ENCODE measurements at places on chromosomes 7 and 10.
A peak's percentile ranks its signal among the peaks of the same experiment; 100 is the strongest.

- DNase-seq = no peak
Observed at GRCh38 chr7:128918016-128918665, 7.6 kb upstream of the KCP start.

DNA sequence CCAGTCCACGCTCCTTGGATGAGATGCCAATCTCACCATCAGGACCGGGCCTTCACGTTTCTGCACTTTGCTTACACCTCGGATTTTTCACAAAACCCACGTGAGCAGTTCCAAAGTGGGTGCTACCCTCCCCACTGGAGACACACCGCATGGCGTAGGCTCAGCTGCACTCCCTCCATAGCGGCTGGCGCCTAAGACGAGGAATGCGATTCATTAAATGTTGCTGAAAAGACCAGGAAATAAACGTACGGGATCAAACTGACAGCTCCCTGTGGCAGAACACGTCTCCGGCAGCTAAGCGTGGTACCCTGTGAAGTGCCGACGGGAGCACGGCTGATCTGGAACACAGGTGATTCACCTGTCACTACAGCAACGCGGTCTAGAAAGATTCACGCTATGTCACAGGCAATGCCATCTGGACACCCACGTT, 209.0 kb downstream of the DIP2C start:
- no peak for DNase-seq

GRCh38 chr7:27739301-27739908, 557 bp upstream of the TAX1BP1 start:
- DNase-seq = no peak

- DNase-seq = no peak
Observed at GRCh38 chr10:77104459-77104980, 533.1 kb downstream of the KCNMA1 start.

DNA sequence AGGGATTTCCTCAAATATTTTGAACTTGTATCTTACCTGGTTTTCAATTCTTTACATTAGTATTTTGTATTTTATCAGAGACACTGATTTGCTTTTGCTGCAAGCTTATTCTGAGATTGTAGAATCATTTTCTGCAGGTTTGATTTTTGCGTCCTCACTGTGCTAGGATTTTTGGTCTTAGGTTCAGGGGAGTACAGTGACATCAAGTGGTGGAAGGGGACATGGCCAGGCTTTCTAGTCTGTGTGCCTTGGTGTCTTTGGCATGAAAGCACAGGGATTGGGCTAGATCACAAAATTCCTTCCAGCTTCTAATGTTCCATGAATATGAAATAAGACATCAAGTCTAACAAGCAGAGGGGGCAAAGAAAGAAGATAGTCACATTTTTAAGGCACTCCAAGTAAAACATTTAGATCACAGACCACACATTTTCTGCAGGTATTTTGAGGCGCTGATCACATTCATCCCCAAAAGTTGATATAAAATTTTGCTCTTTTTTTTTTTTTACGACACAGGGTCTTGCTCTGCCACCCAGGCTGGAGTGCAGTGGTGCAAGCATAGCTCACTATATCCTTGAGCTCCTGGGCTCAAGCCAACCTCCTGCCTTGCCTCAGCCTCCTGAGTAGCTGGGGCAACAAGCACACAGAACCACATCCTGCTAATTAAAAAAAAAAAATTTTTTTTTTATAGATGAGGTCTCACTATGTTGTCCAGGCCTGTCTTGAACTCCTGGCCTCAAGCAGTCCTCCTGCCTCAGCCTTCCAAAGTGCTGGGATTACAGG, 124.4 kb downstream of the PON1 start:
- no peak for DNase-seq

DNA sequence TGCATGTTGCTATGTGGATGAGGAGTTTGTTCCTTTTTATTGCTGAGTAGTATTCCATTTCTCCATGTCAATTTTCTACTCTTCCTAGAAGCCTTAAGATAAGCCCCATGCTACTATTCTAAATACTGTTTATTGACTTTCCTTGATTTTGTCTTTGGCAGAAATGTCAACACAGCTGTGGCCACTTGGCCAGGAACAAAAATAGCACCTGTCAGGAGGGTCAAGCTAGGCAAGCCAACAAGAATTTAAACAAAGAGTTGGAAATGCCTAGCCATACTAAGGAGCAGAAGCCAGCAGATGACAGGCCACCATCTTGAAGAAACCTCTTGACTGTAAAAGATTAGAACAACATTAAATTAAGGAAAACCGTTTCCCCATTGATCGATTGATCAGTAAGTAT, 34.7 kb downstream of the JAZF1 start:
- no peak for DNase-seq

GRCh38 chr7:54788664-54789063, 29.7 kb upstream of the SEC61G start:
- peak; percentile 58 for DNase-seq

- DNase-seq = no peak
Observed at GRCh38 chr10:16907687-16908086, 90.5 kb upstream of the RSU1 start.

DNA sequence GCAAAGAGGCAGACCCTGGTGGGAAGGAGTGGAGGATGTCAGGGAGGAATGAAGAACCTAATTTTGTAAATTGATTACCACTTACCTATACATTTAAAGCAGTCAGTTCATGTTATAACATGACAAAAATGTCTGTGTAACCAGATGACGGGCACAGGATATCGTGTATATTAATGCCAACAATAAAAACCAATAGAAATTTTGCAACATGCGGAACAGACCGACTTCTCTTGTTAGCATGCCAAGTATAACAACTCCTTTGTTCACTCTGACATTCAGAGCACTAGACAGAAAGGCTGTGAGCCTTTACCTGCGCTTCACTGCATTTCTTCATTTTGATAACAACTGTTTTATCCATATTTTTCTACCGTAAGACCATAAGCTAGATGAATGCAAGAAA, 29.9 kb downstream of the CDK6 start:
- no peak for DNase-seq

GRCh38 chr10:128064108-128064969, 61.9 kb downstream of the MKI67 start:
- DNase-seq = peak; percentile 92

DNA sequence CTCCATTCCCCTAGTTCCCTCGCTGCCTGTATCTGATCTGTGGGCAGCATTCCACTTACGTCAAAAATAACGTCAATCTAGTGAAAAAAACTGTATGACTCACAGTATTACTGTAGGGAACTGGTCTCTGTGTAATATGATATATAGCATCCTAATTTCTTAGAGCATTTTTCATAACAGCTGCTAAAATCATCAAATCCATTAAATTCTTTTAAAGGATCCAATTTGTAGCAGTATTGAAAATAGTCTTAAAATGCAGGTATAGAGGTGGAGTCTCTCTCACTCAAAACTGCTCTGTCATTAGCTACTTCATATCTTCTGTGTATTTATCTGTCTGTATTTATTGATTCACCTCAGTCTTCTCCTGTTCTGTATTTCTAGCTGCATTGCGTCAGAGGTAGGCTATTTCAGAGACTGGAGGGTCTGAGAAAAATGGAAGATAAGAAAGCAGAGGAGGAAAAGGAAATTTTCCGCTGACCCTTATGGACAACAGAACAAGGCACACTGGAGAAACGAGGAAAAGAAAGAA, 59.9 kb downstream of the PON1 start:
- no peak for DNase-seq

GRCh38 chr10:28939281-28940157, 262.2 kb downstream of the BAMBI start:
- peak; percentile 4 for DNase-seq

GRCh38 chr7:106317971-106318370, 33.2 kb upstream of the NAMPT start:
- DNase-seq = no peak

GRCh38 chr7:151395036-151395367, 14.8 kb downstream of the WDR86 start:
- DNase-seq = no peak

GRCh38 chr7:95737828-95738505, 34.4 kb upstream of the DYNC1I1 start:
- DNase-seq = no peak

- DNase-seq = peak; percentile 3
Observed at GRCh38 chr7:12719141-12719919, 31.9 kb downstream of the ARL4A start.

DNA sequence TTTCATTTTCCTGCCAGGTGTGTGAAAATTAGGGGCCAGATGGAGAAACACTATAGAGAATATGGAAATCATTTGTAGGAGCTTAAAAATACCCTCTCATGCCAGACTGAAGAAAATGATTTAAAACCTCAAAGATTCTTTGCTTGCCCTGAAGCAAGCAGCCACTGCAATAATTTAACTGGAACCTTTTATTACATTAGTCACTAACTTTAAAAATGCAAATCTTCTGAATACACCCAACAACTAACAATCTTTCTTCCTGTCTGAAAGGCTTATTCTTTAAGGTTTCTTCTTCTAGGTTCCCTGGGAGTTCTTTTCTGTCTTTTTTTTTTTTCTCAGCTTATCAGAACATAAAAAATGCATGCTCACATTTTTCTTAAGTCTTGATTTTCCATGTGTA, 238.5 kb upstream of the KMT2E start:
- DNase-seq = no peak

- DNase-seq = peak; percentile 43
Observed at GRCh38 chr10:128125416-128125943, 743 bp downstream of the MKI67 start.

Data from activated CD8-positive, alpha-beta T cell treated with anti-CD3 and anti-CD28 coated beads for 36 hours (primary cell).